PC-9 (cell line): ENCODE measurements at places on chromosomes 1 and 21. TPM values are rescaled to one million over a fixed set of nuclear protein-coding genes. Genes with fewer than 3 reads are reported as not detected.

Gene CEP350
- total RNA-seq: 27.0 and 30.6 TPM in 2 replicates

Gene VASH2
- total RNA-seq: 0.55 TPM in 1 of 2 replicates, not detected in the other

Gene CEP170
- 40.8 and 44.6 TPM in 2 replicates for total RNA-seq

Gene RCSD1
- total RNA-seq: not detected in 2 replicates

Gene PTGFR
- total RNA-seq: not detected in 2 replicates

Gene PRKCZ
- 36.0 and 36.2 TPM in 2 replicates for total RNA-seq

Gene PEX14
- 28.3 and 34.7 TPM in 2 replicates for total RNA-seq

Gene ANXA9
- 10.6 and 12.9 TPM in 2 replicates for total RNA-seq

Gene KCNJ9
- total RNA-seq: not detected in 2 replicates

Gene KPRP
- total RNA-seq: not detected in 2 replicates

Gene AMY2A
- not detected in 2 replicates for total RNA-seq

Gene CRNN
- not detected in 2 replicates for total RNA-seq

Gene CDK18
- total RNA-seq: 35.3 and 36.2 TPM in 2 replicates

Gene RGSL1
- total RNA-seq: not detected in 2 replicates

Gene UBE4B
- 54.3 and 59.1 TPM in 2 replicates for total RNA-seq

Gene SELE
- total RNA-seq: not detected in 2 replicates

Gene ALPL
- total RNA-seq: not detected in 2 replicates

Gene CCDC185
- not detected in 2 replicates for total RNA-seq

Gene TRIM67
- not detected in 2 replicates for total RNA-seq

Gene TENT5C
- total RNA-seq: 3.9 and 4.3 TPM in 2 replicates

Gene MARCKSL1
- total RNA-seq: 91.5 and 117 TPM in 2 replicates

Gene F5
- not detected in 2 replicates for total RNA-seq

Gene C1orf141
- total RNA-seq: not detected in 2 replicates

Gene RRP1B
- 26.1 and 26.3 TPM in 2 replicates for total RNA-seq

Gene CYP4X1
- total RNA-seq: not detected in 2 replicates

Gene TFF3
- not detected in 2 replicates for total RNA-seq

Gene LCE2A
- not detected in 2 replicates for total RNA-seq

Gene LCE3A
- total RNA-seq: not detected in 2 replicates

Gene RCC1
- total RNA-seq: 134 and 156 TPM in 2 replicates

Gene ERG
- not detected in 2 replicates for total RNA-seq

Gene TDRKH
- total RNA-seq: 13.4 and 17.3 TPM in 2 replicates

Gene FAM151A
- not detected in 2 replicates for total RNA-seq

Gene SPRR2E
- not detected in 2 replicates for total RNA-seq

Gene LENEP
- 1.2 and 1.3 TPM in 2 replicates for total RNA-seq

Gene FLG2
- not detected in 2 replicates for total RNA-seq

Gene DNAI4
- 8.2 and 12.6 TPM in 2 replicates for total RNA-seq

Gene ZNF593OS
- not detected in 2 replicates for total RNA-seq

Gene KRTAP10-11
- not detected in 2 replicates for total RNA-seq

Gene RBM11
- total RNA-seq: 2.4 and 4.5 TPM in 2 replicates

Gene ESRRG
- total RNA-seq: not detected in 2 replicates

Gene SYNJ1
- 3.3 and 4.8 TPM in 2 replicates for total RNA-seq

Gene MYOC
- not detected in 2 replicates for total RNA-seq

Gene A3GALT2
- total RNA-seq: not detected in 2 replicates

Gene STIL
- total RNA-seq: 35.8 and 37.0 TPM in 2 replicates

Gene HCN3
- 6.6 and 7.5 TPM in 2 replicates for total RNA-seq

Gene INSRR
- not detected in 2 replicates for total RNA-seq

Gene KLF17
- total RNA-seq: not detected in 2 replicates

Gene HPCA
- total RNA-seq: not detected in 2 replicates

Gene CD48
- total RNA-seq: not detected in 2 replicates

Gene CD101
- 0.76 and 1.8 TPM in 2 replicates for total RNA-seq

Gene LCE6A
- not detected in 2 replicates for total RNA-seq

Gene FMOD
- not detected in 2 replicates for total RNA-seq

Gene SPRR1B
- total RNA-seq: not detected in 2 replicates

Gene PPM1J
- total RNA-seq: 6.0 and 7.7 TPM in 2 replicates

Gene LRRC8B
- total RNA-seq: 11.7 and 15.0 TPM in 2 replicates

Gene PWP2
- 22.6 and 22.9 TPM in 2 replicates for total RNA-seq

Gene CFAP141
- total RNA-seq: not detected in 2 replicates

Gene SPATA45
- not detected in 2 replicates for total RNA-seq
